ENCODE measurements at places on chromosomes 3 and 15. TPM values are rescaled to one million over a fixed set of nuclear protein-coding genes. Genes with fewer than 3 reads are reported as not detected.

DNA sequence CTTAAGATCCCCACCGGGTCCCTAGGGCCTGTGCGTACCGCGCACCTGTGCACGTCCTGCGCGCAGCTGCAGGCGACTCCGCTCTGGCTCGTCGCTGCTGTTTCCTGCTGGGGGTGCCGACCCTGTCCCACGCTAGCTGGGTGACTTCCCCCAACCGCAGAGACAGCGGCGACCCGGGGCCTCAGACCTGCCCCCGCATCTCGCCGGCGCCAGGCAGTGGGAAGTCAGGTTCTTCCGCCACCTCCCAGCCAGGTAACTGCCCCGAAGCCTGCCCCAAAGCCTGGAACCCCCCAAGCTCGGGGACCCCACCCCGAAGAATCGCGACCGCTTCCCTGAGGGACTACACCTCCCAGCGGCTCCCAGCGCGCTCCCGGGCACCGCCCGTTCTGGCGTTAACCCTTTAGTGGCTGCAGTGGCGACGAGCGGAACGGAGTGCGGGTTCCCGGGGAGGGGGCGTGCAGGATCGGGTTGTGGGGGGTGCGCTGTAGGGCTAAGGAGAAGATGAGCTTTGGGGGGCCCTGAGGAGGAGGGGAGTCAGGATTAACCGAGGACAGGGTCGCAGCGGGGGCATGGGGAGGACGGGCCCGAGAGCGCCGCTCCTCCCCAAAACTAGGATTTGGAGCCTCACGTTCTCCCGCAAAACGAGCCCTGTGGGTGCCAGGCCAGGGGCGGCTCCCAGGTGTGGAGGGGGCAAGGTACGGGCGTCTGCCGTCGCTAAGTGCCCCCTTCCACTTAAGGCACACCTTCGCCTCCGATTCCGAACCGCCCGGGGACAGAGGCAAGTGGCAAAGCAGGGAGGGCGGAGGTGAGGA is 589 bp downstream of the NEIL1 start:
- no peaks in the 10 kb centered on the region for H3K36me3 ChIP-seq
- peaks cover 12% of the 10 kb centered on the region for H3K27me3 ChIP-seq
- H3K27ac ChIP-seq = no peak overlapping the region
- H3K4me1 ChIP-seq = no peaks in the 10 kb centered on the region
- DNase-seq = peak; percentile 85

DNA sequence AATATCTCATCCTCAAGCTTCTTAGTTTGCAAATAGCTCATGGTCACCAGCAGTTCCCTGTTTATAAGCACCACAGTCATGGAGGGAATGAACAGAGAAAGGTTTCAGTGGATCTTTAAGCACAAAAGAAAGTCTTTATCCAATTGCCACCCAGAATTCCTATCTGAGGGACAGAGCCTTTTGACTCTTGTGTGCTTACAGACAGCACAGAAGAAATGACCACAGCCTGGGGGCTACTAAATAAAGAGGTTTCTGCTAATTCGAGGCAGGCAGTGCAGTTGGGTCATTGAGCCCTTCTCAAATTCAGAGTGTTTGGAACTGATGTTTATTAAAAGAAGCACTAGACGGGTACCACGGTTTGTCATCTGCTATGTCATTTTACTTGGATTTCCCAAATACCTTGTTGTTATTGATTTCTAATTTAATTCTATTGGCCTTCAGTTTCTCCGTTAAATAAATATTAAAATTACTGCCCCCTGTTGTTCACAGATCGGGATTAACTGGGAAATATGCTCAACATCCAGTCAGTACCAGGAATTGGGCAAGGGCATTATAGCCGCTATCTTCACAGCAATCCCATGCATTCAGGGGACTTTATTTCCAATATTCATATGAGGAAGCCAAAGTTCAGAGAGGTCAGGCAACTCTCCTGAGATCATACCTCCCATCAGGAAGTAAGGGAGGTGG is 3.6 kb downstream of the PRICKLE2 start:
- H3K27ac ChIP-seq = no peak overlapping the region
- no peaks in the 10 kb centered on the region for H3K36me3 ChIP-seq
- H3K4me3 ChIP-seq = no peak overlapping the region
- H3K4me1 ChIP-seq = peaks cover 12% of the 10 kb centered on the region
- H3K27me3 ChIP-seq = no peaks in the 10 kb centered on the region

DNA sequence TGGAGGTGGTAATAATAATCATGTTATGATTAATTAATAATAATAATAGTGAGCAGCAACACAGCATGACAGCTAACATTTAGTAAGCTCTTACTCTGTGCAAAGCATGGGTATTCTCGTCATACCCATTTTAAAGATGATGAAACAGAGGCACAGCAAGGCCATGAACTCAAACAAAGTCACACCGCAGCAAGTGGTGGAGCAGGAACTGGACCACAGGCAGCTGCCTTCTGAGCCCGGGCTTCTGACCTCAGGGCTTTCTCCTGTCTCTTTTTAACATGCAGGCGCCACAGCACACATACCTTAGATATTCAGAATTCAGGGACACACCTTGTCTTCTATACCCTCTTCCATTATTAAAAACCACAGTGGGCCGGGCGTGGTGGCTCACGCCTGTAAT is 50.7 kb upstream of the SPATA12 start:
- no peaks in the 10 kb centered on the region for H3K4me1 ChIP-seq
- no peak overlapping the region for H3K27ac ChIP-seq
- DNase-seq = no peak
- no peaks in the 10 kb centered on the region for H3K36me3 ChIP-seq
- no peak overlapping the region for H3K4me3 ChIP-seq

GRCh38 chr15:66955871-66956585 is 109.4 kb upstream of the SMAD3 start:
- DNase-seq = no peak
- peaks cover 20% of the 10 kb centered on the region for H3K27me3 ChIP-seq
- no peak overlapping the region for H3K27ac ChIP-seq
- H3K4me3 ChIP-seq = no peak overlapping the region
- H3K4me1 ChIP-seq = no peaks in the 10 kb centered on the region

BNC1 gene
- total RNA-seq = 0.07 TPM

Measured in endodermal cell (in vitro differentiated cells).